Sigmoid colon (tissue), 7 donors: ENCODE measurements at places on chromosomes 7 and 10. TPM values are rescaled to one million over a fixed set of nuclear protein-coding genes. Genes with fewer than 3 reads are reported as not detected.

GRCh38 chr10:14312014-14312413, 18.7 kb downstream of the FRMD4A start:
- no peak for DNase-seq
- no peak overlapping the region for H3K4me3 ChIP-seq
- H3K27ac ChIP-seq: no peak overlapping the region
- H3K27me3 ChIP-seq: no peaks in the 10 kb centered on the region
- no peaks in the 10 kb centered on the region for H3K4me1 ChIP-seq
- no peaks in the 10 kb centered on the region for H3K36me3 ChIP-seq

Gene FKBP6
- not detected for total RNA-seq

Gene GJC3
- not detected for total RNA-seq

DNA sequence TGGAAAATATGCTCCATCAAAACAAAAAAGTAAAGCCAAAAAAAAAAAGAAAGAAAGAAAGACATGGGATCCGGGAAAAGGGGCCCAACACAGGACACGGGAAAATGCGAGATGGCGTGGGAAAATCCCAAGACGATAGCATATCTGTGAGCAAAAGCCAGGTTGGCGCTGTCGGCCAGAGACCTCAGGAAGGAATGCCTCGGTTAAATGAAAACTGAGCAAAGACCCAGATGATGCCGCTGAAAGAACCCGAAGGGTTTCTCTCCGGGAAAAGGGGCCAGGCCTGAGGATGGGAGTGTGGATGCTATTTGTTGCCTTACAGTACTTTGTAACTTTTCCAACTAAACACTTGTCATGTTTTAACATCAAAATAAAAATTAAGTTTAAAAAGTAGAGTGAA, 49.5 kb upstream of the PPP2R2D start:
- no peak overlapping the region for H3K4me3 ChIP-seq
- no peak overlapping the region for H3K27ac ChIP-seq
- H3K4me1 ChIP-seq: no peaks in the 10 kb centered on the region
- H3K27me3 ChIP-seq: no peaks in the 10 kb centered on the region
- H3K36me3 ChIP-seq: no peaks in the 10 kb centered on the region

GRCh38 chr7:28349637-28350036, 62.7 kb upstream of the CREB5 start:
- H3K4me3 ChIP-seq: no peak overlapping the region
- DNase-seq: no peak
- H3K36me3 ChIP-seq: no peaks in the 10 kb centered on the region
- H3K27ac ChIP-seq: no peak overlapping the region
- H3K27me3 ChIP-seq: no peaks in the 10 kb centered on the region
